NCI-H1436 (cell line): ENCODE measurements at places on chromosomes 4 and X.

DNA sequence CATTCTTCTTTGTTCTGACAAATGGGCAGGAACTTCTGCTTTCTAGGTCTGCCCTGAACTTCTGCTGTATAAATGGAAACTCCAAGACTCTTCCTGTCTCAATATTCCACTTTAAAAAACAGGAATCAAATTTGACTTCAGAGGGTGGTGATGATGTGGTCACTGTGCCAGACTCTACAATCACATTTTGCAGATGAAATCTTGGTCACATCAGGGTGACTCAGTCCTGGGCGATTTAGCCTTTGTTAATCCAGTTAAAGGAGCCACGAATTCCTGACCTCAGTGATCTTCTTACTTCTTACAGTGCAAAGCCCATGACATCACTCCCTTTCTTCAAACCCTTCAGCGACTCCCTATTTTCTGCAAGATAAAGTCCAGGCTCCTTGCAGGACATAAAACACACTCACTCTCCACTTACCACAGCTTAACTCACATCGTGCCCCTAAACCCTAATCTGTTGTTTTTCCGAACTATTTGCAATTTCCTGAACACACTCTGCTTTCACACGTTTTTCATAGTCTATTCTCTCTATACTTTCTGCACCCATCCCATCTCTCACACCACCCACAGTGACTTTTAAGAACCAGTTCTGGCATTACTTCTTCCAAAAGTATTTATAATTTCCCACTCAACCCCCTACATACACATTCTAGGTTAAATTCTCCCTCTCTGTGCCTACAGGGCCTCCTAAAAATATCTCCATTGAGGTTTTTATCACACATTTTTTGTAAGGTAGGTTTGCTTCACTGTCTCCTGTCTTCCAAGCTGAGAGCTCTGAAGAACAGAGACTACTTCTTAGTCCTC, 11.1 kb downstream of the GASK1B start:
- DNase-seq: no peak

- DNase-seq: no peak
Observed at GRCh38 chrX:129876771-129877305, 29.1 kb upstream of the UTP14A start.

DNA sequence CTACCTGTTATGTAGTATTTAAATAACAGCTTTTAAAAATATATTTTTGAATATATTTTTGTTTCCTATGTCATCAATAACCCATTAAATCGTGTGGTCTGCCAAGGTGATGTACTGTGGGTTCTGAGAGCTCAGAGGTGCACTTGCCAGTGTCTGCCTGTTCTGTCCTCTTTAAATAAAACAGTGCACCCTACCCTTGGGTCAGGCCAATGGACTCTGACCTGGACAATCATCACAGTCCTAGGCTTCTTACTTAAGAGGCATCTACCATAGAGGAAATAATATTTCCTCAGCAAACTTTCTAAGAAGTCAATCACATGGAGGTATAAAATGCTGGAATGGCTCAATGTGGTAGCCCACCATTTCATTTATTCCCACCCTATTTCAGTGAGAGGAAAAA, 26.0 kb upstream of the LHFPL1 start:
- DNase-seq: no peak

DNA sequence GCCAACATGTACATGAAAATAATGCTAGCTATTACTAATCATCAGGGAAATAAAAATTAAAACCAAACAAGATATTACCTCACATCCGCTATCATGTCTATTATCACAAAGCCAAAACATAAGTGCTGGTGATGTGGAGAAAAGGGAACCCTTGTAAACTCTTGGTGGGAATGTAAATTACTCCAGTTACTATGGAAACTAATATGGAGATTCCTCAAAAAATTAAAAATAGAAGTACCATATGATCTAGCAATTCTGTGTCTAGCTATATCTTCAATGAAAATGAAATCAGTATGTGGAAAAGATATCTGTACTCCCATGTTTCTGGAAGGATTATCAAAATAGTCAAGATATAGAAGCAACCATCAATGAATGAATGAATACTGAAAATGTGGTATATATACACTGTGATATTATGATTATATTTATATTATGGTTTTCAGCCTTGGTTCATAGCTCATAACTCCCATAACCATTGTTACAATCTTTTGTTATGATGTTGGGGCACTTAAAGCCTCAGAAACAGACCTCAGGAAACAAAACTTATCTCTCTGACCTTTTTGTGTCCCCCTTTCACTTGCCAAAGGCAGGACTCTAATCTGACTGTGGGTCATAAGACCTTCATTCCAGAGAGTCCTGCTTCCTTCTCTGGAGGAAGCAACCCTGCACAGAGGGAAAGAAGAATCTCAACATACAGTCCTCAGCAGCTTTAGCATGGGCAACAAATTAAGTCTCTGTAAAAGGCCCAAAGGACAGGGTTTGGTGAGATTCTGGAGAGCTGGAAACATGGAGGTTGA, 933.2 kb downstream of the ADGRL3 start:
- no peak for DNase-seq

GRCh38 chr4:121980643-121981042, 28.8 kb upstream of the TRPC3 start:
- no peak for DNase-seq

- DNase-seq: no peak
Observed at GRCh38 chr4:143654571-143654970, 45.9 kb downstream of the FREM3 start.

DNA sequence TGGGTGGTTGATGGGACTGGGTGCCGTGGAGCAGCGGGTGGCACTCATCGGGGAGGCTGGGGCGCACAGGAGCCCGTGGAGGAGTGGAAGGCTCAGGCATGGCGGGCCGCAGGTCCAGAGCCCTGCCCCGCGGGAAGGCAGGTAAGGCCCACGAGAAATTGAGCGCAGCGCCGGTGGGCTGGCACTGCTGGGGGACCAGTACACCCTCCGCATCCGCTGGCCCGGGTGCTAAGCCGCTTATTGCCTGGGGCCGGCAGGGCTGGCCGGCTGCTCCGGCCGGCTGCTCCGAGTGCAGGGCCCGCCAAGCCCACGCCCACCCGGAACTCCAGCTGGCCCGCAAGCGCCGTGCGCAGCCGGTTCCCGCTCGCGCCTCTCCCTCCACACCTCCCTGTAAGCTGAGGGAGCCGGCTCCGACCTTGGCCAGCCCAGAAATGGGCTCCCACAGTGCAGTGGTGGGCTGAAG, 85.1 kb upstream of the FAT4 start:
- no peak for DNase-seq

- peak; percentile 67 for DNase-seq
Observed at GRCh38 chr4:68175562-68176155, 46.0 kb upstream of the TMPRSS11F start.

DNA sequence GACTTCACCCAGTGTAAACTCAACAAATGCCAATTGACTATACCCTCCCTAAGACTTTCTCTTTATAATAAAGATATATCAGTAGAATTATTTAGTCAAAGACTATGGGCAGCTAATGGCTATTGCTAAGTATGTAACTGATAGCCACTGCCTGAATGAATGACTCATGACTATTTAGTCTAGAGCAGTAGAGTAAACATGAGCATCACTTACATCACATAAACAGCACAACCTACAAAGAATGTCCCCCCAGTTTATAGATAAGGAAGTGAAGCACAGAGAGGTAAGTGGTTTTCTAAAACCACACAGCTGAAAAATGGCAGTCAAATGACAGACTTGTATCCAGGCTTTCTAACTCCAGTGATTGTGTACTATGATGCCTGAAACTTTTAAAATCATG, 507.0 kb downstream of the PPARGC1A start:
- DNase-seq: no peak

DNA sequence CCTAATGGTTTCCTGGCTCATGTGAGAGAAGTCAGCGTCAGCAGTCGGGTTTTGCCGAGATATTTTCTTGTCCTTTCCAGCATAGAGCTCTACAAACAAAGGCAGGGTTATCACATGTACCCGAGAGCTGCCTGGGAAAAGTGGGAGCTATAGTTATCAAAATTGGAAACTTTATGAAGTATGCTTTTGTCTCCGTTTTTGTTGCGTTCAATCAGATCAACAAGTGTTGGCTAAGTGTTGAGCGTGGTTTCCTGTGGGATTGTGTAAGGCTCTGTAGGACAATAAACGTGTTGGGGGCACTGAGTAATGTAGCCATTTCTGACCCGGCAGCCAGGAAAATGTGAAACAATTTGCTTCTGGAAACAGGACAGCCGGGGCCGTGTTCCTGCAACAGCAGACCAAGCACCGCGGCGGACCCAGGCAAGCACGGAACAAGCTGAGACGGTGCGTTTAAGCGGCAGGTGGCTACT, at the start of gene BMX:
Gene BMX, plus strand, starts transcription at position 311 of the 470 bp plus-strand sequence. CDS start 7,547 bp downstream, outside the sequence.
- DNase-seq: no peak

- no peak for DNase-seq
Observed at GRCh38 chr4:40630335-40631021, 814 bp upstream of the RBM47 start.

DNA sequence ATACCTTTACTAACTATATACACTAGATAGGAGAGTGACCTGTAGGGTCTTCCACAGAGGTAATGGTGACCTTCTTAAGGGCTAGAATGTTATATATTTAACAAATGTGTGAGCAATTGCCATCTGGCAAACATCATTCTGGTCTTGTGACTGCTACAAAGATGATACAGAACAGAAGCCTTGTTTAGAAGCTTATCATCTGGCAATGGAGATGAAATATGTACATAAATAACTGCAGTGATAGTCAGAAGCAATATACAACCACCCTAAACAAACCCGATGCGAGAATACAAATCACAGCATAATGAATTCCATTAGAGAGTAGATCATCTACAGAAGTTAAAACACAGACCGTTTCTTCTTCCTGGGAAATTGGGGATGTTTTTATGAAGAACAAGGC, 952.7 kb upstream of the SLIT2 start:
- no peak for DNase-seq

- no peak for DNase-seq
Observed at GRCh38 chr4:85675076-85676049, 200.4 kb downstream of the ARHGAP24 start.

DNA sequence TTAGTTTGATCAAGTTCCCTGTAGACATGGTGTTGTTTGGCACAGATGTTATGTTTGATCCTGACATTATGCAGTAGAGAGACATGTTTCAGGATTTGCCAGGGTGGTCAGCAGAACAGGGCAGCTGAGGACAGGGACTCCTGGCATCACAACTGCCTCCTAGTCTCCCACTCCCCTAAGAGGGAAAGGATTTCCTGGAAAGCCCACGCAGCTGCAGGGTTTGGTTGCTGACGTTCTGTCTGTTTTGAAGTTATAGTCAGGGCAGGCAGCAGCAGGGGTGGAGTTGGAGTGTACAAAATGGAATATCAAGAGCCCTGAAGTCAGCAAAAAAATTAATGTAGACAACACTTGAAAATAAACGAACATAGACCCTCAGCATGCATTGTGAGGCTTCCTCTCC, 125.4 kb downstream of the CPE start:
- DNase-seq: no peak

DNA sequence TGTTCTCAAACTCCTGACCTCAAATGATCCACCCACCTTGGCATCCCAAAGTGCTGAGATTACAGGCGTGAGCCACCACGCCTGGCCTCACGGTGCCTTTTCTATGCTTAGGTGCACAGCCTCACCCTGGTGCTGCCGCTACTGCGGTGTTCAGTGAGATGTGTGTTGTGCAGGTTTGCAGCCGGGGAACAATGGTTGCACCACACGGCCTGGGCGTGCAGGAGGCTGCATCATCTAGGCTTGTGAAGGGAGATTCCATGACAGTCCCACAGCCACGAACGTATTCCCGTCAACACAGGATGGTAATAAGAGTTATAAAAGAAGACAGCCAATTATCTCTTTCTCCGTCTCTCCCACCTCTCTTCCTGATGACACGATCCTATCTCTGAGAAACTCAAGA, 22.0 kb downstream of the CPLX1 start:
- no peak for DNase-seq

DNA sequence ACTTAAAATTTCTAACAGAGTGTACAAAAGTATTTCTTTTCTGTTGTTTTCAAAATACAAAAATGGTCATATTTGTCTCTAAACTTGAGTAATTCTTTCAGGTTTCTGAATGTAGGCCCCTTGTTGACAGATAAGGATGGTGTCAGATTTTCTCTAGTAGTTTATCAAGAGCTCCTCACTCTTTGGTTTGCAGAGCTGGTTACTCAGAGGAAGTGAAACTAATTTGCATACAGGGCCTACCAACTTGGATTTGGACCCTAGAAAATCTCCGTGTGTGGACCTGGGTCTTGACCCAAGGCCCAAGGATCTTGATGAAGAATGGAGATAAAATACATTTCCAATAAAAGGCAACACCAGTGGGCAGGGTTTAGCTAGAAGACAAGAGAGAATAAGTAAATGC, 433 bp upstream of the ADH6 start:
- DNase-seq: no peak

GRCh38 chrX:10017872-10018271, 50.7 kb downstream of the CLDN34 start:
- DNase-seq: no peak

GRCh38 chr4:5368426-5368825, 317.1 kb downstream of the STK32B start:
- no peak for DNase-seq

- DNase-seq: no peak
Observed at GRCh38 chr4:38582889-38583470, 81.0 kb upstream of the KLF3 start.

GRCh38 chrX:8960957-8961468, 72.9 kb downstream of the FAM9B start:
- no peak for DNase-seq

DNA sequence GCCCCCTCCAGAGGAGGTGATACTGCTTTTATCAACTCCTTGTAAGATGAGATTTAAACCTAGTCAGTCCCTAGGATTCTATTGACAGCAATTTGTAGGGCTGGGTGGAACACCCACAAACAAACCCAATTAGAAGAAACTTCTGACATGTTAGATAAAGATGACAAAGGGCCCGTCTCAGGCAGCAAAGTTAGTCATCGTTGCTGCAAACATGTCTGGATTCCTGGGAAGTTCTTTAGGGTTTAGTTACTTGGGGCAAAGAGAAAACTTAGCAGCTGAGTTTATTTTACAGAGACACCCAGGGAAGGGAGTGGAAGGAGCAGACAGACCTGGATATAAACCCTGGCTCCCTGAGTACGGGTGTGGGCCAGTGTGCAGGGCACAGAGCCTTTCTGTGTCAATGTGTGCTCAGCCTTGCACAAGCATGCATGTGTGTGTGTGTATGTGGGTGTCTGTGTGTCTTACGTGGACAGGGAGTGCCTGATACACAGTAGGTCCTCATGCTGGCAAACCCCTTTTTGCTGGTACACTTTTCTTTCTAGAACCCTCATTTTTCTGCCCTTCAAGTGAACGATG, 130.0 kb upstream of the STX18 start:
- no peak for DNase-seq

GRCh38 chr4:5206016-5206790, 154.9 kb downstream of the STK32B start:
- peak; percentile 80 for DNase-seq
